Endodermal cell (in vitro differentiated cells): ENCODE measurements at places on chromosomes 6 and 20.
A peak's percentile ranks its signal among the peaks of the same experiment; 100 is the strongest.

- DNase-seq, result peak; percentile 82
Measured at GRCh38 chr20:21513881-21514540, at the start of gene NKX2-2. NKX2-2 (minus strand) TSS chr20:21514064; CDS start chr20:21513669, 395 bp downstream.

DNA sequence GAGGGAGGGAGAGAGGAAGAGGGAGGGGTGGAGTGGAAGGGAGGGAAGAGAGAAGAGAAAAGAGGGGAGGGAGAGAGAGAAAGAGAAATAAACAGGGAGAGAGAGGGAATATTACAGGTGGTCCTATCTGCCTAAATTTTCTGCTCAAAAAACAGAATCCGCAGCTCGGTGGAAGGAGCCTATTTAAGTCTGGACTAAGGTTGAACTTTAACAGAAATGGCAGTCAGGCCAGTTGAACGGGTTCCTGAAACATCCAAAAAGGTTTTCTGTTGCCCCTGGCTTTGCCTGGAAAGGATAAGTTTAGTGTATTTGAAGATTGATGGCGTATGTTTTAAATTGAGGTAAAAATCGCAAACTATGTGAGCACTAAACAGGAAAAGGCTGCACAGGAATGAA is 2.2 kb downstream of the TFAP2B start:
- DNase-seq, result no peak

DNA sequence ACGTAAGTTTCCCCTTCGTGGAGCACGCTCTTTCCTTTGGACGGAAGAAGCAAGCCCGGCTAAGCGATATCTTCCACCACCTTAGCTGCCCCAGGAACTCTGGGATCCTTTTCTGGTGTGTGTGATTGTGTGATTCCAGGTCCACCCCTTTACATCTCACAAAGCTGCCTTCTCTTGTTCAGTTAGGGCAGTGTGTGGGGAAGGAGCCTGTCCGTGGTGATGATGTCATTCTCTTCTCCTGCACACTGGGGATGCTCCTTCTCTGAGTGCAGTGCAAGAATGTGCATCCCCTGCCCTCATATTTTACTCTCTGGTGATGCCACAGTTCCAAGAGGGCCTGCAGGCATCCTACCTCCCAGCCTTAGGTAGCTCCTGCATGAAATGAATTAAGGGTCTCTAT is 30.3 kb downstream of the BNIP5 start:
- no peak for DNase-seq

DNA sequence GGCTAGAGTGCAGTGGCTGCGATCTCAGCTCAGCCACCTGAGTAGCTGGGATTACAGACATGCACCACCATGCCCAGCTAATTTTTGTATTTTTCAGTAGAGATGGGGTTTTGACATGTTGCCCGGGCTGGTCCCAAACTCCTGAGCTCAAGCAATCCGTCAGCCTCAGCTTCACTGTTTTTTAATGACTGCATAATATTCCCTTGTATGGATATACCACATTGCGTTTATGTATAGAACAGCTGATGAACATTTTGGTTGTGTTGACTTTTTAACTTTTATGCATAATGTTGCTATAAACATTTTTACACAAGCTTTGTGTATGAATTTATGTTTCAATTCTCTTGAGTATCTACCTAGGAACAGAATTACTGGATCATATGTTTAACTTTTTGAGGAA is 4.3 kb upstream of the RFX6 start:
- no peak for DNase-seq

GRCh38 chr20:1877609-1878200 is 17.5 kb upstream of the SIRPA start:
- no peak for DNase-seq

- no peak for DNase-seq
Measured at GRCh38 chr6:118810420-118811027, 83.4 kb upstream of the ASF1A start.

- DNase-seq, result no peak
Measured at GRCh38 chr20:17835240-17835933, 133.2 kb downstream of the SNX5 start.

- no peak for DNase-seq
Measured at GRCh38 chr20:45049438-45049837, 51.5 kb downstream of the KCNS1 start.

GRCh38 chr6:159033160-159034049 is 11.4 kb downstream of the TAGAP start:
- no peak for DNase-seq

DNA sequence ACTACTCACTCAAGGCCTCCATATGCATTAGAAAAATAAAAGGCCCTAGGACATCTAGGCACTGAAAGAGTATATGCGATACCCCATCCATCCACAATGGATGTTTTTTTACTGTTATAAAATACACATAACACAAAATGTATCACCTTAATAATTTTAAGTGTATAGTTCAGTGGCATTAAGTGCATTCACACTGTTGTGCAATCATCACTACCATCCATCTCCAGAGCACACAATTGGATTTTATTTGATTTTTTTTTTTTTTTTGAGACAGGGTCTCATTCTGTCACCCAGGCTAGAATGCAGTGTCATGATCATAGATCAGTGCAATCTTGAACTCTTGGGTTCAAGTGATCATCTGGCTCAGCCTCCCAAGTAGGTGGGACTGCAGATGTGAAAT is 2.8 kb downstream of the MDC1 start:
- DNase-seq, result no peak

- no peak for DNase-seq
Measured at GRCh38 chr6:120304223-120304622, 954.7 kb upstream of the MAN1A1 start.

- DNase-seq, result peak; percentile 76
Measured at GRCh38 chr6:43009124-43009523, 4.6 kb downstream of the MEA1 start.

DNA sequence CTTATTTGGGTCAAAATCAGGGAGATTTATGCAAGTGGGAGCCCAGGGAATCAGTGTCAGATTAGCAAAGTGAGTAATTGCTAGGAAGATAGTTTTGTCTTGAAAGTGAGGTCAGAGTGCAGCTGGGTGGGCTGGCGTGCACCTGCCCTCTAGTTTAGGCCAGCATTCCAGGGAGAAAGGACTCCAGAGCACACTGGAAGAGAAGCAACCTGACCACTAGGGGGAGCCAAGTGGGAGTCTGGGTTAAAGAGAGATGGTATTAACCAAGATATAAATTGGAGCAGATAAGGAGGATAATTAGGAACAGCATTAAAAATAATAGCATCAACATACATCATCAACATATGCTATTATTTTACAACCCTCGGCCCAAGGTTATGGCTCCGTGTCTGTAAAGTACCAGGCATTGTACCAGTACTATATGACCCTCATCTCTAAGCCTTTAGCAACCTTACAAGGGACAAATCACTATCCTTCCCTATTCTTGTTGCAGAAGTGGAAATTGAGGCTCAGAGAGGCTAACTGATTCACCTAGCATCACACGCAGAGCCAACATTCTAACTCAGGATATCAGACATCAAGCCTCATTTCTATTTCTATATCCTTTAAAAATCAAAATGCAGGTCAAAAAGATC is 57.8 kb downstream of the SLC2A10 start:
- DNase-seq, result peak; percentile 84

DNA sequence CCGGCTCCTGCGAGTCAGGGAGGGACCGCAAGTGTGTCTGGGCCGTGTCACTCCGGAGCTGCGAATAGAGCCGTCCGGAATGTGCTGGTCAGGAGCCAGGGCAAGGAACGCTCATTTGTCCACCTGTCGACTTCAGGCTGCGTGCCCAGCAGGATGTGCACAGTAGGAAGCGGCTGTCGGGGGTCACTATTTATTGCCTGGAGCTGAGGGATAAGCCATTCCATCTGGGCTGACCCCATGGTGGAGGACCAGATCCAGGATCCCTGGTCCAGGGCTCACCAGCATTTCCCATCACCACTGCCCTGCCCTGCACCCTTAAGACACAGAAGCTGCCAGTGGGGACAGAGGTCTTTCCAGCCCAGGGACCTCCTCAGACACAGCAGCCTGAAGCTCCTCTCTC is 14.7 kb downstream of the NTSR1 start:
- DNase-seq, result no peak

DNA sequence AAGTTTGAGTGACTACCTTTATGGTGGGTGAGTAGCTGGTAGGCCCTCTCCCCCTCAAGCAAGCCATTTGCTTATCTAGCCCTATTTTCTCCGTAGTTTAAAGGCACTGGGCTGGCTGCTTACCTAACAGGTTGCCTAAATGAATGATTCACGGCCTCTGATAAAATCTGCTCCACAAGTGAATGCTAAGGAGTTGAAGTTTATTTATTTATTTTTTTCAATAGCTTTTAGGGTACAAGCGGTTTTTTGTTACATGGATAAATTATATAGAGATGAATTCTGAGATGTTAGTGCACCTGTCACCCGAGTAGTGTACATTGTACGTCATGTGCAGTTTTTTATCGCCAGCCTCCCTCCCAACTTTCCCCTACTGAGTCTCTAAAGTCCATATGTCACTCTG is 8.3 kb upstream of the CDH26 start:
- DNase-seq, result no peak

- DNase-seq, result no peak
Measured at GRCh38 chr6:71250099-71250602, 38.5 kb upstream of the OGFRL1 start.
